ENCODE measurements at places on chromosomes 3 and 15.

DNA sequence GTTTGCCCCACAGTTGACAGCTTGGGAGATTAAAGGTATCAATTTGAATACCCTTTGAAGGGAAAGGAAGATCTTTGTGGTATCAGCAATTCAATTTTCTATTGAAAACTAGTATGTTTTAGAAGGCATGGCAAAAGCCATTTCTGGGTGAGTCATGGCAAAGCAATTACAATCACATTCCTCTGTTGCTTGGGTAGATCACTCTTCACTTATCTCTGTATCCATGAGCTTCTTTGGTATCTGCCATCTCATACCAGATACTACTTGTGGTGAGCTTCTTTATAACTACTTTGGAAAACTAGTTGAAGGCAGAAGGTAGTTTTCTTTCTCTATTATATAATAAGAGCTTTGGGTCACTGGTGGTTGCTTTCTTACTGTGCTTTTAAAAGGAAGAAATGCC lies 28.3 kb upstream of the LSAMP start:
- DNase-seq = no peak

- no peak for DNase-seq
Observed at GRCh38 chr3:176714034-176714433, 483.2 kb downstream of the TBL1XR1 start.

GRCh38 chr3:31572236-31573004 lies 39.7 kb downstream of the STT3B start:
- DNase-seq = no peak

GRCh38 chr15:64151727-64152506 lies at the start of gene SNX22:
Gene SNX22, plus strand, starts transcription at chr15:64151731. Its CDS starts 45 bp downstream, at chr15:64151776.
- DNase-seq = peak; percentile 73

DNA sequence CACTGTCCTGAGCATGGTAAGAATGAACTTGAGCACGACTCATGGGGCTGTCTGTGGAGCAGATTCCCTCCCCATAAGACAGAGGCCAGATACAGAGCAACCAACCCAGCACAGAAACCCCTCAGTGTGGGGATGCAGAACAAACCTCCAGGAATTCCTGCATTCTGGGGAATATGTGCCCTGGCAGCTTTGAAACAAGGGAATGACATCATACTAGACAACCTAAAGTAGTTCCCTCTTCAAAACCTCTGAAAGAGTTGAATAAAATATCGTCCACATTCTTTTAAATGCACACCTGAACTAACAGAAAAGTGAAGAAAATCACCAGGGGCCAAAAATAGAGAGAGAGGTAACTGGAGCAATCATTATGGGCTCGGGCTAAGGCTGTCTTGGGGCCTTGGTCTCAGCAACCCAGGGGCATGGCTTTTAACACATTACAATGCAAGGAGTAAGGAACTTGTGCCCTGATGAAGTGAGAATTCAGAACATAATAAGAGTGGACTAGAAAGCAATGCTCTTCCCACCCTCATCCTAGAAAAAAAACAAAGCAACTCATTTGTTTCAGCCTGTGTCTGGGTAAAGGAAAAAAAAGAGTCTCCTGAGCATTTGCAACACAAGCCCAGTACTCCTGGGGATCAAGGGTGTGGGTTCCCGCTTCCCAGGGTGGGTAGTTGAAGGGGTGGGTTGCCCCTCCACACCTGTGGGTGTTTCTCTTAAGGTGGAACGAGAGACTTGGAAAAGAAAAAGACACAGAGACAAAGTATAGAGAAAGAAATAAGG lies 43.9 kb downstream of the ADIPOQ start:
- no peak for DNase-seq

- DNase-seq = no peak
Observed at GRCh38 chr3:73471986-73472787, 152.6 kb downstream of the PDZRN3 start.

DNA sequence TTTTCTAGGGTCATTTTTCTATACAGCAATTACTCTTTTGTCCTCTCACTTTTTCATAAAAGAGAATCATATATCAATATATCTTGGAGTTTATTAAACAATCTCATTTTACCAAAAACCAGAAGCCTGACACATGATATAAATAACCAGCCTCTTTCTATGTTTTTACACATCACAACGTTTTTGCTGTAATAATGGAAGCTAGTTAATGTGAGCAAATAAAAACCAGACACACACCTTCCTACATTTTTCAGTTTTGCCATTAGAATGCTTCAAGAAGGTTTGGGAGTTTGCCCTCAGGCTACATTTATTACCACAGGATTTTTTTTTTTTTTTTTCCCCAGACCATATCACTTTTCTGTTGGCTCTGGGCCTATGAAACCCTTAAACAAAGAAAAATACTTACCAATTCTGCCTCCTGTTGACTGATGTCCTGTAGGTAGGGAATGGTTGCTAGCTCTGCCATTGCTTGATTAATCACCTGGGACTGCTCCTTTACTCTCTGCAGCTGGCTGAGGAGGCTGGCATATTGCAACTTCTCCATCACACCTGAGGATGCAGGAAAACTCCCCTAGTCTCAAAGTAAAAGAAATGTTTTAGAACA lies 165.5 kb downstream of the ECT2 start:
- DNase-seq = no peak

GRCh38 chr15:83053151-83053550 lies 13.9 kb downstream of the BTBD1 start:
- no peak for DNase-seq

GRCh38 chr3:36681867-36682266 lies 82.5 kb downstream of the DCLK3 start:
- DNase-seq = no peak

DNA sequence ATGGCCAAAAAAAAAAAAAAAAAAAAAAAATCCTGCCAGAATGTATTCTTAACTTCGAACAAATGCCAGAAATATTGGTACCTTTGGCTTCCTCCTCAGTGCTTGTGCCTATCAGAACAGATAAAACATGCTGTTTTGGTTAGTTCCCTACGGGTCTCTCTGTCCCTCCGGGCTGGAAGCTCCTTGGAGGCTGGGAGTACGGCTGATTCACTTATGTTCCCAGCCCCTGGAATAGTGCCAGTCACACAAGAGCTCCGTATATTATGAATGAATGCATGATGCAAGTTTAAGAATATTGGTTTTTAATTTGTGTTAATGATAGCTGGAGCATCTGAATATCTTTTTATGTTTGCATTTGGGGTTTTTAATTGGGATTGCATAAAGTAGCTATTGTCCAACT lies 44.0 kb downstream of the NR2F2 start:
- no peak for DNase-seq

- no peak for DNase-seq
Observed at GRCh38 chr15:63292771-63293170, 15.4 kb downstream of the APH1B start.

DNA sequence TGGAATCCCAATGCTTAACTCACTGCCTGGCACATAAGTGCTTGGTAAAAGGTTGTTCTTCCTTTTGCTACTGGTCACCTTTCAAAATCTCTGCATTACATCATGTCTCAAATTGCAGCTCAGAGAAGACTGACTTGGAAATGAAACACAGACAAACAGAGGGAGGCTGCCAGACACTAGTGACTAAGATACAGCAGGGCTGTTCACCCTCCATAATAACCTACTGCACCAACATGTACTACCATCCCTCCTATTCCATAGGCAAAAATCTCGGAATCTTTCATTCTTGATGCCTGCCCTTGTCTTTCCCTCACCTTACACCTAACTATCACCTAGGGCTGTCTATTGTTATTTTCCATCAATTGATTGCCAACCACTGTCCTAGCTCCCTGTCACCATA lies 502.3 kb upstream of the ADAMTS9 start:
- DNase-seq = no peak

GRCh38 chr3:194828116-194828515 lies 142.4 kb downstream of the FAM43A start:
- DNase-seq = no peak

DNA sequence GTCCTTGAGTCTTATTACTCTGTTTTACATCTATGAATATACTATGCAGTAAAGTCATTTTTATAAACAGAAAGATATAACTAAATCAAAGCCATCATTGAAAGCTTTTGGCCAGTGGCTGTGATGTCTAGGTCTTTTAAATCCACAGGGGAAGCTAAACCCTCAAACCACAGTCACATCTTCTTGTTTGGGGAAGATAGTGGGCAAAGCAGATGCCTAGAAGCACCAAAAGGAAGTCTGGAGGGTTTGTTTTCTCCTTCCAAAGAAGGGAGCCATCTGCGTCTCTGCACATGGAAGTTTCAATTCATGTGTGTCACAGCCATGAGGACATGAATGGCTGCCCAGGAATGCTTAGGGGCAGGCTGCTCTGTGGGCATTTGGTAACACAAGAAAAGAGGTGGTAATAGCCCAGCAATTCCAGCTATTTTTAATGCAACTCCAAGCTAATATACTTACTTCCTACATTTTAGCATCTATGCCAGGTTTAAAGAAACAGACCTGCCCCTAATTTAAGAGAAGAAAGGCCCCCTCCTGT lies 322.2 kb downstream of the SLC9A9 start:
- DNase-seq = no peak

GRCh38 chr15:72856549-72857040 lies 73.0 kb upstream of the ADPGK start:
- no peak for DNase-seq

GRCh38 chr15:43214169-43214568 lies 6.6 kb downstream of the EPB42 start:
- DNase-seq = no peak

DNA sequence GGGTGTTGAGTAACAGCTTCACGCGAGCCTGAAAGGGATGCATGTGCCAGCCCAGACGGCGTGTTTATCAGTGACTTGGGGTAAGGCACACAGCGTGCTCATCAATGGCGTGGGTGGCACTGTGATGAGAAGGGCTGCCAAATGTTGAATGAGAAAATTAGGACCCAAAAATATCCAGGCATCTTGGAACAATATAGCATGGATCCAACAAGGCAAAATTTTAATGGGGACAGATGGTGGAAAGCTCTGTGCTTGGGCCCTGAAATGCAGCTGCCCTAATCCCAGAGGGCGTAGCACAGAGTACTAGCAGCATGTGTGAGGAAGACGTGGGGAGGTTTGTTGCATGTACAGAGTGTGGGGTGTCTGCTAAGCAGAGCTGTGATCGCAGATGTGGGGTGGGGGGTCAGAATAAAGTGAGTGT lies 48.9 kb downstream of the SSUH2 start:
- no peak for DNase-seq

GRCh38 chr15:62953021-62953420 lies 89.5 kb upstream of the TPM1 start:
- DNase-seq = no peak

DNA sequence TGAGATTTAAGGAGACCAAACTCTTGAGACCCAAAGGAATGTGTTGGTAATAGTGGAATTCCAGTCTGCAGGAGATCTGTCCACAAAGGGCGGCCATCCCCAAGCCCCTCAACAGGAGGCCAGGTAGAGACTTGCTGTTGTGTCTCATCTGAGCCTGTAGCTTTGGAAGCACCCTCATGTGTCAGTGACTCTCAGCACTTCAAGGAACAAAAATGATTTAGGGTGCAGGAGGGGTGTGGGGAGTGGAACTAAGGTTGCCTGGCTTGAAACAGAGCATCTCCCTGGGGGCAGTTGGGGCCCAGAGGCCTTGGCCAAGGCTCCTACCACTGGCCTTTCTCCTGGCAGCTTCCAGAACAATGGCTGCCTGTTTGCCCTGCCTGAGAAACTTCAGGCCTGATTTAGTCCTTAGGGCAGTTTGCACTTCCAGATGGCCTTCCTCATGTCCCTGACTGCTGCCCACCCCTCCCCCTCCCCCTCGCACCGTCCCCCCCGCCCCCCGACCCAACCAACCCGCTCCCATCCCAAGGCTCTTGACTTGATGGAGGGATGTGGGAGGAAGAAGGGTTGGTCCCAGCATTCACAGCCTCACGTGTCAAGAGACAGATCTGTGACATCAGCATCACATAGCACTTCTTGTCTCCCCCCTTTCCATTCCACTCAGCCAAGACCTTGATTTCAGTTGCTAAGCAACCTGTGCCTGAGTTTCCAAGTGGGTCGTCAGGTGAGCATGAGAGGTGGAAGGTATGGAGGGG lies 77.1 kb downstream of the CORO2B start:
- peak; percentile 19 for DNase-seq

DNA sequence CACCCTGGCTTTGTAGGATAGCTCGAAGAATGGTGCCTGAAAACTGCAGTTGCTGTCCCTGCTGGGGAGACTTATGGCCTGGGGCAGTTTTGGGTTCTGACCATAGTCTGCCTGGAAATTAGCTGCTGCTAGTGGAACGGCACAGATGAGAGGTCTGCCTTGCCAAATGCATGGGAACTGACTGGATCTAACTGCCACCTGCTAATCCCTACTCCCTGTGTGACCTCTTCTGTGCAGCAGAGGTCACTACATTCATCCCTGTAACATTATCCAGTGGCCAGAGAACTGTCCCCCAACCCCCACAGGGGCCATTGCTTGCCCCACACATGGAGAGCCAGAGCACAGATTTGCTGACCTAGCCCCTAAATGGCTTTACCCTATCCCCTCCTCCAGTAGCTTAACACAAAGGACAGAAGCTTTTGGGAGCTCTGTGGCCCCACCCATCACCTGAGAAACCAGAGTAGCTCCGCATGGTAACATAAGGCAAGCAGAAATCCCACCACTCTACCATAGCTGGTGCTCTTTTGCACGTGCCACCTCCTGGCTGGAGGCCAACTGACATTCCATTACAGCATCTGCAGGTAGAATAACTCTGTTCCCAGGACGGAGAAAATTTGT lies 840.0 kb downstream of the EPHA3 start:
- DNase-seq = no peak

DNA sequence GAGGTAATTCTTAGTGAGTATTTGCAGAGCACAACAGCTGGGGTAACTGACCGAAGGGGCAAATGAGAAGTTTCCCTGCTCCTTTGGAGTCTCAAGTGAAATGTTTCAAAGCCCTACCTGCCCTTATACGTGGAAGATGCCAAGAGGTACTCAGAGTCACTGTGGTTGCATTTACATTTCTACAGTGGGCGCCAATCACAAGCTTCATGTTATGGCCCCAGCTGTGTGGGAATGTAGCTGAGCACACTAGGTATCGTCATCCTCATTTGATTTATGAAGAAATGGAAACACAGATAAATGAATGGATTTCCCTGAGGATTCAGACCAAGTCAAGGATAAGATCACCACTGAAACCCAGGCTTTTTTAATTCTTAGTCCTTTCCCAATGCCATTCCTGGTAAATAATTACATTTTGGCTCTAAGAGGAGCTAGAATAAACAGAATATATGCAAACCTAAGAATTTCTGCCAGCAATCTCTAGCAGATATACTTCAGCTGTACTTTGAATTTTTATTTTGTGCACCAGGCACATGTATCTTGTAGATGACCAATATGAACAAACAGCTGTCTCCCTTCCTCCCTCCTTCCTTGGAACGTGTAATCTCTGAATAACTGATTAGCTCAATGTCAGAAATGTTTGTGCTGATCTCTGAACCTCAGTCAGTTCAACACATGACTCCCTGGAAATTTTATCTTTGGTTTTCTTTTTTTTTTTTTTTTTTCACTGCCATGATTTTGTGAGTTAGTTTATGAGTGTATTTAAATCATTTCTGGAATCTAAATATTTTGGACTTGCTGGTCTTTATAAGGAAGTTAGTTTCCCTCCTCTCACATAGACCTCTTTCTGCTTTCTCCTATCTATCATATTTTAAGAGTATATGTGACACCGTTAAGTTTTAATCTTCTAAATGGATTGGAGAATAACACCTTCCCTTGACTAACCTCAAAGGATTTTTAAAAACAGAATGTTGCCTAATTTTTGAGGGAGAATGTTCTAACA lies 69.2 kb downstream of the MAP2K5 start:
- no peak for DNase-seq

GRCh38 chr3:40962721-40963120 lies 236.6 kb upstream of the CTNNB1 start:
- no peak for DNase-seq

- no peak for DNase-seq
Observed at GRCh38 chr3:61725851-61726333, 164.5 kb downstream of the PTPRG start.

All from activated effector memory CD4-positive, alpha-beta T cell treated with anti-CD3 and anti-CD28 coated beads, Interleukin-2, amount 50 U/mL, for 16 hours (primary cell).